Epithelial cell of proximal tubule (primary cell): ENCODE measurements at places on chromosomes 7 and 10.

GRCh38 chr10:125982260-125982948 is 86.0 kb downstream of the FANK1 start:
- no peak for DNase-seq

GRCh38 chr7:29505931-29506330 is 57.7 kb upstream of the PRR15 start:
- DNase-seq = no peak

- no peak for DNase-seq
These were observed 30.5 kb downstream of the GNAI1 start for GRCh38 chr7:80165177-80165576.

- DNase-seq = no peak
These were observed 140.1 kb downstream of the ITGA8 start for GRCh38 chr10:15579605-15580004.

DNA sequence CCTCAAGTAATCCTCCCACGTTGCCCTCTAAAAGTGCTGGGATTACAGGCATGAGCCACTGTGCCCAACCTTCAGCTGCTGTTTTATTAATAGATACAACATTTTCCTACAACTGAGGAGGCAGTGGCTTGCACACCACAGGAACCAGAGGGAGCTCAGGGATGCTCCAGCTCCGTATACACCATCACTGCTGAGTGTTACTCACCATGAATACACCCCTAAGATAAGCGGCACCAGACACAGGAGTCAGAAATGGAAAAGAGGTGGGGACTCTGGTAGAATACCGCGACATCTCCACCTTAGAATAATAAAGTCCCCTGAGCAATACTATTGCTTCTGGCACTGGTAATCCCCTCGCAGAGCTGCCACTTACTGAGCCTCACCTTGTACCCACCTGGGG is 68.7 kb upstream of the PDLIM1 start:
- no peak for DNase-seq

DNA sequence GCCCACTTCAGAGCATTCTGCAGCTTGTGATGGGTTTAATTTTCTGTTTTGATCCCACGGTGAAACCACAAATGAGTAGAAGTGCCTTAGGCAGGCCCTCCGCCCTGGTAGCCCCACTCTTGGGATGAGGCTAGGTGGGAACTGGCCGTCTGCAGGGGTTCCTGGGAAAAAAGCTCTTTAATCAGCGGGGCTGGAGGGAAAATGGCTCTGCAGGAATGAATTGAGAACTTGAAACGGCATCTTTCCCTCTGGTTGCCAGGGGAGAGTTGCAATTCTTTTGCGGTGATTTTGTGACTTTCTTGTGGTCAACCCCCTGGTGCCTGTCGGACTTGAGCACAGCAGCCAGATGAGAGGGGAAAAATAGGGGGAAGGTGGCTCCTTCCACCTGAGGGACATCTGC is 32.7 kb downstream of the COL26A1 start:
- no peak for DNase-seq

GRCh38 chr7:155983176-155983815 is 171.0 kb upstream of the SHH start:
- DNase-seq = no peak

DNA sequence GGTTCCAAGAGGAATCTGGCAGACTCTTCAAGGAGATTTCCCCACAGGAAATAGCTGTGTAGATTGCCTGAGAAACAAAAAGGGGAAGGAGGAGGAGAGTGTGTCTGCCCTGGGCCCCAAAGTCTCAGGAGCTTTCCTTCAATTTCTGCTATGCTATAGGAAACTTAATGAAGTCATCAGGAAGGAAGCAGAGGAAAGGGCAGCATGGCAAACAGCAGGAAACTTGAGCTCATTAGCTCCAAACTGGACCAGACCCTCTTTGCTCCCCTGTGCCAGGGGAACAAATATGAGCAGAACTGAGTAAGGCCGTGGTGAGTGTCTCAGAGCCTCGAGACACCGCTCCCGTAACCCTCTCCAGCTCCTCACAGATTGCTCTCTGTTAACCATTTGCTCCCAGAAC is 4.8 kb upstream of the KCNIP2 start:
- DNase-seq = no peak

DNA sequence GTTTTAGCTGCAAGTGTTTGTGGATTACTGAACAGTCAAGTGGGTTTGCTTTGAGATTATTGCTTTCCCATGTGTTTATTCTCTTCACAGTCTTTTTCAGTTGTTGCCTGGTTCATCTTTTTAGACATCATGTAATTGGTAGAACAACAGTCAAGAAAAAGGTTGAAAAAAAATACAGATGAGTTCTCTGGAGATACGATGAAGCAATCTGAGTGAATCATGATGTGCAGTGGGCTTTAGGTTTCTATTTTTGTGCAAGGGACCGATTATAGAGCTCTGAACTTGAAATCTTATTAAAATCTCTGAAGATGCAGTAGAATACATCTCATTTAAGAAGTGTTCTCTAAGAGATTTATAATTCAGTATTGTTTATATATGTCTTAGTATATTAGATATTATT is 145.7 kb downstream of the SDK1 start:
- no peak for DNase-seq

- DNase-seq = no peak
These were observed 13.0 kb downstream of the STK32C start for GRCh38 chr10:132294561-132295318.

GRCh38 chr10:118501171-118501570 is 94.3 kb downstream of the PRLHR start:
- DNase-seq = no peak

DNA sequence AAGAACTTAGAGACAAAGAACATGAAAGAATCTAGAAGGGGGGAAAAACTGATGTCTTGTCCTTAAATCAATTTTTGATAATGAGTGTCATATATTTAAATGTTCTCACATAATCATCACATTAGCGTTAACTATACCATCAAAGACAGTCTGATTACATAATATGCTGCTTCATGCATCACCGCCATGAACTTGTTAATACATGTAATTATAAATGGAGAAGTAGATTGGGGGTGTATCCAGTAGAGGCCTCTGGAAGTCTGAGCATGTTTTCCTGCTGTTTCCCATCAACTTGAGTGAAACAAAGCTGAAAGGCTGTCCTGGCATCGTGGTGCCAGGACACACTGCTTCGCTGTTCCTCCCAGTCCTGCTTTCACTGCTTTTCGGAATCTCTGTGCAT is 48.2 kb downstream of the PRLHR start:
- no peak for DNase-seq

GRCh38 chr10:132129431-132129830 is 57.3 kb upstream of the DPYSL4 start:
- no peak for DNase-seq

DNA sequence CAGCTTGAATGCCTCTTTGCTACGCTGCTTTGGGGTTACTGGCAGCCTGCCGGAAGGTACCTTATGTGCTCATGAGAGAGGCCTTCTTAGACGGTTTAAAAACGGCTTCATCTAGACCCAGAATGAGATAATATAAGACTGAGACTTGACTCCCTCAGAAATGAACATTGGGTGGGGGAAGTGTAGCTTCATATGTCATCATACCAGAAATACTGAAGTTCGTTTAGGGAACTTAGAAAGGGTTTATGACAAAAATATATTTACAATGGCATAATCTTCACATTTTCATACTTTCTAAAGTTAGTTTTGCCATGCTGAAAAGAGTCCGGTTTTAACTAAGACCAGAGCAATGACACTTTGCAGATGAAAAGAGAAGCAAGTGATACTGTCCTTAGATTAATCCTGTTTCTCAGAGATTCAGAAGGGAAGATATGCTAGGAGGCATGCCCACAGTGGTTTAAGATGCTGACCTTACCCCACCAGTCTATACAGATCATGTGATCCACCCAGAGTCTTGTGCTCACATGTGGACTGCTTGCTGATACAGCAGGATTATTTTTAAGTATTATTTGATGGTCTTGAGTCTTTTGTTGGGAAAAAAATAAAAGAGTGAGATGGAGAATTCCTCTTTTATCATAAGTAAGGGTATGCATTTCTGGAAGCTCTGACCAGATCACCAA is 40.8 kb upstream of the HGF start:
- no peak for DNase-seq

DNA sequence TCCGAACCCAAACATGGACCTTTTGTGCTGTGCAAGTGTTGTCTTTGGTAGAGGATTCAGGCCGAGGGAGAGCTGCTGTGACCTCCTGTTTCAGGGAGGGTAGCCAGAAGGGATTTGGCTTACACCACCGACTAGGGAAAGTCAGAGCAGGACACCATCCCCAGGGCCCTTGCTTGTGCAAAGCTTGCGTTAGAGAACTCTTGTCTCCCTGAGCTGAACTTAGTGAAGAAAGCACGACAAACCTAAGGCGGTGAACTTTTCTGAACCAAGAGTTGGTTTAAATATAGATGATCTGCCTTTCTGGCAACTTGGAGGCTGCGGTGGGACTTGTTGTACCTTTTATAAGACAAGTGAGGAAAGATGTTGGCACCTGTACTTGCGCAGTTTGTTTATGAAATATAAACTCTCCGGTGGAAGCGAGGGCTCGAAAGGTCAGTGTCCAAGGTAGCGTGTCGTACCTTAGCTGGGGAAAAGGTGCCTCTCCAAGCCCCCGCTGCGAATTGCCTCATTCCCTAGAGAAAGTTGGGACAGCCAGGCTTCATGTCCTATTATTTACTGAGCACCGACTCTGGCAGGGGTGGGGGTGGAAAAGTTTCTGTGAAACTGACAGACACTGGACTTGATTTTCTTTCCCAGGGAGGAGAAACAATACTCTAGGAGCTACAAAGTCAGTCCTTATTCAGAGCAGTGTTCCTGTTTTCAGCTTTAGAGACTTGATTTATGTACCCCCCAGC is 31.6 kb downstream of the WBP1L start:
- no peak for DNase-seq

DNA sequence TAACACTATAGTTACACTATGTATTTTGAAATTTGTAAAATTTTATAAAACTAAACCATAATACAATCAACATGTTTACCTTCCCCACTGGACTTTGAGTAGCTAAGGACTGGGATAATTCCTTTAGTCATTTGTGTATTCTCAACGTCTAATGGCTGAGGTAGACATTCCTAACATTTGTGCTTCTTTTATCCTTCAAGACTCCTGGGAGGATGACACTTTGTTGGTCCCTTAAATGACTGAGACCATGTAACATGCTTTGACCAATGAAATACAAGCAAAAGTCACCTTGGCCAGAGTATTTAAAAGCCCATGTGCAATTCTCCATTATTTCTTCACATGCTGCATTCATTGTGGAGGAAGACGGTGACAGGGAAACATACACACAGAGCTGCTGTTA is 18.5 kb downstream of the RAPGEF5 start:
- DNase-seq = no peak

GRCh38 chr10:86693721-86694369 is 25.5 kb downstream of the LDB3 start:
- no peak for DNase-seq

GRCh38 chr7:103003004-103003403 is 71.6 kb downstream of the FBXL13 start:
- no peak for DNase-seq

DNA sequence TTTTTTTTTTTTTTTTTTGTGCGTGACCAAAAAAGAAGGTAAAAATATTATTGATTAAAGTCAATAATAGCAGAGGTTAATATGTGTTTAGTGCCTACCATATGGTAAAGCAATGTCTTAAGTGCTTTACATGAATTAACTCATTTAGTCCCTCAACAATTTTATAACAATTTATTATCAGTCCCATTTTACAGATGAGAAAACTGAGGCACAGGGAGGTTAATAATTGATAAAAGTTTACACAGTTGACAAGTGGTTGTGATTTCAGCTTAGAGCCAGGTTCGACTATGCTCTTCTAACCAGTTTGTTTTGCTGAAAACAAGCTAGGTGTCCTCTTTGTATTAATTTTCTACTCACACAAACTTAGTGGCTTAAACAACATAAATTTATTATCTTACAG is 67.0 kb downstream of the EXOC4 start:
- DNase-seq = no peak
